Right lobe of liver (tissue), 6 donors: ENCODE measurements at places on chromosomes 12 and 14.
A peak's percentile ranks its signal among the peaks of the same experiment; 100 is the strongest.

DNA sequence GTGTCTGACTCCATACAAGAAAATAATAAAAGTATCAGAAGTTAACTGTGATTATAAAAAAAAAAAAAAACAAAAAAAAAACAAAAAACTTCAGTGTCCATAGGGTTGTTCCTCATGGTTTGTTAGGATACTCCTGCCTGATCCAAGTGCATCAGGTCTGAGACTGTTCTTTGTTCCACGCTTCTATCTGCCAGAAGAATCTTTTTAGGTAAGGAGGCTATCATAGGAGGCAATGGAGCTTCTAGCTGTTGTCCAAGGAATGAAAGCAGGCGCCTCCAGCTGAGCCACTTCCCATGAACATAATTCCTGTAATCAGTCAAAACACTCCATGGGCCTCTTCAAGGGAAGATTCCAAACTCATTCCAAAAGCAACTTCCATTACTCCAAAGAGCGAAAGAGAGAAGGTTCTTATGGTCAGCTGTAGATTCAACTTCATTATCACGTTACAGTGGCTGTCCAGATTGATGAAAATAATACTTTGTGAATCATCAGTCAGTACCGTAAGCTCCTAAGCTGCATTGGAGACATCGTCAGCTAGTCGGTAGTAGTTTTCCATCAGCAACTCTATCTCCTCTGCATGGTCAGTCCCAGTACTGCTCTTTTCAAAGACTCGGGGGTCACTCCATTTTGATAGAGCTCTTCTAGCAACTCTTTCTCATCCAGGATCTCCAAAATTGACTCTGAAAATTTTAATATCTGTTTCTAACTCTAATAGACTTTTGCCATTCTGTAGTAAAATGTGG lies 9.7 kb downstream of the TBC1D15 start:
- DNase-seq = no peak

DNA sequence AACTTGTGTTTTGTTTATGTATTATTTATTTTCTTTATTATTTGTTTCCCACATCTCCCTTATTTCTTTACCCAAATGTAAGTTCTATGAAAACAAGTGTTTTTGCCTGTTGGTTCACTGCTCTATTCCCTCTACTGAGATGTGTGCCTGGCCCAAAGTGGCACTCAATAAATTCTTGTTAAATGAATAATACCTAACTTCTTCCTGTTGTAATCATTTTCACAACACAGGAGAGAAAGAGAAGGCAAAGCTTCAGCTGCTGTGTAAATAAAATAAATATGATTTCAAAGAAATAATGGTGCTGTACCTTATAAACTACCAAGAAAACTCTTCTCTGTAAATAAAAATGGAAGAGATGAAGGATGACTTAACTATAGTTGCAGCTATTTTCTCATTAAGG lies 116.2 kb downstream of the TRHDE start:
- DNase-seq = no peak

- DNase-seq = no peak
These were observed 223.0 kb downstream of the APAF1 start for GRCh38 chr12:98868076-98868475.

GRCh38 chr12:40034156-40034555 lies 71.7 kb downstream of the SLC2A13 start:
- DNase-seq = no peak

DNA sequence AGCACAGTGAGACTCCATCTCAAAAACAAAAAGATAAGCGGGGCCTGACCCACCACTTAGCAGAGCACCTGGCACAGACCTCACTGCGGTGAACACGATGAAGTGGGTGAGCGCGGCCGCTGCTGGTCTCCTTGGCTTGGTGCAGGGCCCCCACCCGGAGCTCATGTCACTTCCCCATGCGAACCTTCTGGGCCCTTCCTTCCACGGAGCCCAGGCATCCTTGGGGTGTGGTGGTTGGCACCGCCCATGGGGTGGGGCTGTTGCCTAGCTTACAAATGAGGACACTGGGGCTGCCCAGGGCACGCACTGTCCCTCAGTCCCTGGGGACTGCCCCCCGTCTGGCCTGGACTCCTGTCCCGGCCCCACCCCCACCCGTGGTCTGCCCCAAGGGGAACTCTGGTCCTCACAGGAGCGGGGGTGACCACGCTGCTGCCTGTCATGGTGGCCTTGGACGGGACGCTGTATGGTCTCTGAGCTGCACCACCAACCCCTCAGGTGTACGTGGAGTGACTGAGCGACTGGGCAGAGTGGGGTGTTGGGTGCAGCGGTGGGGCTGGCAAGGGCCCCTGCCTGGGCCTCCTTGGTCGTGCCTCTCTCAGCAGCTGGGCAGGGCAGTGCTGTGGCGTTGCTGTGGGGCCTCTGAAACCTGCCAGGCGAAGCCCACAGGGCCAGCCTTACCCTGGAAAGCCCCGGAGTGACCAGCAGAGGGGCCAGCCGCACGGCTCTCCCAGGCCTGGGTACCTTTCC lies 15.3 kb downstream of the FBRSL1 start:
- no peak for DNase-seq

GRCh38 chr14:99530407-99531155 lies 49.4 kb downstream of the CCNK start:
- no peak for DNase-seq

DNA sequence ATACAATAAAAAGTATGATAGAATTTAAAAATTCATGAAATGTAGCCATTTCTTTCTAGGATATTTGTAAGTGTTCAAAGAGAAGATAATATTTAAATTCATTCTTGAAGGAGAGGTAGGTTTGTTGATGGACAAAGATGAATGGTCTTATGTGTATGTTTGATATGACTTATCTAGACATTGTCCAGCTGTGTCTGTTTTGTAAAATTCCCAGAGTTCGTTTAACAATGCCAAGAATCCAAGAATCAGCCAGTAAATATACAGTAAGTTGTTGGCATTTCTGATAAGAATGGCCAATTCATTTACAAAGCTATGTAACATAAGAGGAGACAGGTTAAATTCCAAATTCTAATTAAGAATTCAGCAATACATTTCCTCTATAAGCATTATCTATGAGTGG lies 150.9 kb downstream of the ADAMTS20 start:
- no peak for DNase-seq

- no peak for DNase-seq
These were observed 864.6 kb upstream of the SEL1L start for GRCh38 chr14:82398256-82398655.

DNA sequence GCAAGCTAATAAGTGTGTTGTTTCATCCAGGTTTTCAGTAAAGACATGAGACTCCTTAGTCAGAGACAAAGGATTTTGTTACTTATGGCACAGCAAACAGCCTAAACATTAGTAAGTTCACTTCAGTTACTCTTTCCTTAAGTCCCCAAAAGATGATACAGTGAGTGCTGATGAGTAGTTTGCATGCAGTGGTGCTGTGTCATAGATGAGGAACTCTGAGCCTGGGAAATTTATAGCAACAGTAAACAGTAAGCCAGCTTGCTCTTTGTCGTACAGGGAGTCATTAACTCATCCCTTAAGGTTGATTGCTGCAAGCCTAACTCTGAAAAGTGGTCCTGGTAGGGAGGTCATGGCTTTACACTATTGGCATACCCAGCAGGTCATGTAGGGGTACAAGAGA lies 208.6 kb upstream of the OR4E1 start:
- DNase-seq = no peak

DNA sequence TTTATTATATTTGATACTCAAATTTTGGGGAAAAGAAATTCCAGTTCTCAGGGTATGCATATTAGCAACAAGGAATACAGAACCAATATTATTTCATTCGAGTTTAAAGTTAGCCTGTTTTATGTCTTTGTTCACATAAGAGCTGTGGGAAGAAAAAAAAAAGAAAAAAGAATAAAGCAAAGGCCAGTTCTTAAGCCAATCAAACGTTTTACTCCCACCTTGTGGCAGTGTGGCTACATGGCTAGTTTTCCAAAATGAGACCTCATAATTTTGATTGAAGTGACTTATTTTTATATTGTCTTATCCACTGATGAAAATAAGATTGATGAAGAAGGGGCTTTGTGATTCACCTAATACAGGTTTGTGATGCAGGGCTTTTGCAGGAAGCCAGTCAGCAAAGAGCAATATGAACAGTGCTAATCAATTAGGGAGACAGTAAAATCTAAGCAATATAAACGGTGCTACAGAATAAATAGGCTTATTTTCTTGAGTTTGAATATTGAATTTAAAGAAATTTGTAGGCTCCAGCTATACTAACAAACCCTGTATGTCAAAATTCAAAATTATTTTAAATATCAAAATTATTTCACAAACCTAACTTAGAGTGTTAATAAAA lies 624.1 kb upstream of the FOXG1 start:
- no peak for DNase-seq

- no peak for DNase-seq
These were observed 16.9 kb upstream of the FICD start for GRCh38 chr12:108498136-108498535.

DNA sequence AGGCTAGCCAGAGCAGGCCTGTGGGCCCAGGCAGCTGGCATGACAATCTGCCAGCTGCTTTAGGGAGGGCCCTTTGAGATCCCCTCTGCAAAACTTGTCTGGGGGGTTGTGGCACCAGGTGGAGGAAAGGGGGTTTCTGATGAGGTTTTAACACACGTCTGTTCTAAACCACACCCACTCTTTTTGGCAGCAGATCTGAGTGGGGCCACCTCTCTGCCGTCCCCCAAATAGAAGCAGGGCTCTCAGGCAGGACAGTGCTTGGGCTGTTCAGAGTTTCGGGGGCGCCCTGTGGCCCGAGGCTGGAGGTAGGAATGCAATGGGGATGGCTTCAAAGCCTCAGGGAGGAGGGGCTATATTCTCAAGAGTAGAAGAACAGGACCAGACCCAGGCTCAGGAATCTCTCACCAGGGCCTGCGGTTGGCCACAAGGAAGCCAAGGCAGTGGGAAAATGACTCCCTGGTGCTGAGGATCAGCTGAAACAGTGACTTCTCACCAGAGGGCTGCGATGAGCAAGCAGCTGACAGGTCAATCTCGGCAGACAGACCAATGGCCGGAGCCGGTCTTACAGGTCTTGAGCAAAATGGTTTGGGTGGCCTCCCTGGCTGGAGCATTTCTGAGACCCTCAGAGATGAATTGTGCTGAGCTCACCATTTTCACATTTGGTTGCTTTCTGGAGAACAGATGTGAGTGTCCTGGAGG lies 1.5 kb upstream of the KRT5 start:
- no peak for DNase-seq

DNA sequence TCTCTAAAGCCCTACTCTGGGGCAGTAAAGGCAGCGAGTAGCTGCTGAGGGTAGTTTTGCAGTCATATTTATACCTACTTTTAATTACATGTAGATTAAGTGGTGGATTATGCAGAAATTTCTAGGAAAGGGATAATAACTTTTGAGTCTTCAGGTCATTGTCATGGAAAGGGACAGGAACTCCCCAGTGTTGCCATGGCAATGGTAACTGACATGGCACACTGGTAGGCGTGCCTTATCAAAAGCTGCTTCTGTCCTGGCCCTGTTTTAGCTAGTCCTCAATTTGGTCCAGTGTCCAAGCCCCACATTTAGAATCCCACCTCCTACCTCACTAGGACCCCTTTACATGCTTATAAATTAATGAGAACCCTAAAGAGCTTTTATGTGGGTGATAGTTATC lies 303.1 kb downstream of the VRK1 start:
- DNase-seq = no peak

DNA sequence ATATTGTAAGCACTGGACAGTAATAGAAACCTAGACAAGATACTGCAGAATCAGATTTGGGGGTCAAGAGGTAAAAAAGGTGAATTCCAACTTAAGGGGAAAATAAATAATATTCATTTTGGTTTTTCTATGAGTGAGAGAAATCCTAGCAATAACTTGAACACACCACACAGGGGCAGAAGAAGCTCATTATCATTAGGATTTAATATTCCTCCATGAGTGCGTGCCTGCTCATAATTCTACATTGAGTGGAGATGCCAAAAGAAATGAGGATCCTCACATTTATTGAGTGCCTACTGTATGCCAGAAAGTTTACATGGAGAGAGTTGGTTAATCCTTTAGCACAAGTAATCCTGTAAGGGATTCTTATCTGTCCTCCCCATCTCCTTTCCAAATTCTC lies 40.5 kb upstream of the C14orf132 start:
- DNase-seq = no peak

DNA sequence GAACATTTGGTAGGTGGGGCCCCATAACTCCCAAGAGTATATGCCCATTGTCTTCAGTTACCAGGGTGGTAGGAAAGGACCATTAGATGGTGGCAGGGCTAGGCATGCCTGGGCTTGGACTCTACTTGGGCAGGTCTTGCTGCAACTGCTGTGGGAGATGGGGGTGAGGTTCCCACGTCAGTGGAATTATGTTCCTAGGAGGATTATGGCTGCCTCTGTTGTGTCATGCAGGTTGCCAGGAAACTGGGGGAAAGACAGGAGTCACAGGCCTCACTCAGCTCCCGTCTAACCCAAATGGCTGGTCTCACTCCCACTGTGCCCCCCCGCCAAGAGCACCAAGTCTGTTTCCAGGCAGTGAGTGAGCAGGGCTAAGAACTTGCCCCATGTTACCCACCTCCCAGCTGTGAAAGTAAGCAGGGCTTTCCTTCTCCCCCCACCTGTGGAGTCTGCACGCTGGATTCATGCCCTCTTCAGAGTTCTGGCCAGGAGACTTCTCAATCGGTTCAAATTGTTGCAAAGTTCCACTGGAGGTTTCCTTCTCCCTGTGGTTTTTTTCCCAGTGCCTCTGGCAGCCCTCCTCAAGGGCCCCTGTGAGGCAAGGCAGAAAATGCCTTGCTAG lies 337.5 kb downstream of the CCDC91 start:
- DNase-seq = peak; percentile 32
